ENCODE measurements at places on chromosomes 13 and 19.

DNA sequence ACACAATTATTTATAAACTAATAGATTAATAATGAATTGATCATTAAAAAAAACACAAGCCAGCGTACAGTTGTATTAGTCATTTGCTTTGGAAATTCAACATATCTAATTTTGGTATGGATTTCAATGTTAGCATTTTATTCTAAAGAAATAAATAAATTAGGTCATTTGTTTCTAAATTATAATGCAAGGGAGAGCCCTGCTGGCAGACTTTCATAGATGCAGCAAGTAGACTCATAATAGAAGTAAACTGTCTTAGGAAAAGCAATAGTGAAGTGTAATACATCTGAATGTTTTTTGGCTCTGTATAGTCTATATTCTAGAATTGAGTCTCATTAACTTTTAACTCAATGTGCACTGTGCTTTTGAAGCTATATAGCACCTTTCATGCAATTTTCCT lies 982.4 kb upstream of the MIR17HG start:
- no peak for DNase-seq

- no peak for DNase-seq
Measured at GRCh38 chr13:78430166-78430791, 173.1 kb downstream of the POU4F1 start.

DNA sequence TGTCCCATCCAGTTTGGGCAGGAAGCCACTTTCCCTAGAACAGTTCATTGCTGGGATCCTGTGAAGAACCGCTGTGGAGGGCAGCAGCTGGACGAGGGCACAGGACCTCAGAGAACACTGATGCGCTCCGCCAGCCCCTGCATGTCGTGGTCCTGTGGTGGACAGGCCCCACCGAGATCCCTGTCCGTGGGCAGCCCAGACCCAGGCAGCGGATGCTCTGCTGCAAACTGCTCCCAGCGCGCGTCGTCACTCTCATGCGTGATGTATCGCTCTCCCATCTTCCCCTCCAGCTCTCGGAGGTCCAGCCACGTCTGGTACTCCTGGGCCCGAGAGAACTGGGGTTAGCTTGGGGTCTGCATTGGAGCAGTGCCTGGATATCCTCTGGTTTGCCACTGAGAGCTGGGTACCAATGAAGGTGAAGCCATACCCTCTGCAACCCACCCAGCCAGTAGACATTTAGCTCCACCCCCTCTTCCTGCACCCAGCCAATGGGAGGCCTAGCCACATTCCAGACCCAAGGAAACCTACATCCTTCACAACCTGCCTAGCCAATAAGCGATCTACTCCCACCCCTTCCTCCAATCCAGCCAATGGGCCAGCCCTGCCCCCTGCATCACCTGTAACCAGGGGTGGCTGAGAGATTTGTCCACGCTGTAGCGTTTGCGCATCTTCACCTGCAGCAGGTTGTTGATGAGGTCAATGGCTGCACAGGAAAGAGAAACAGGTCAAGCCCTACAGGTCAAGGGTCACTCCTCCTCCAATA lies 13.6 kb upstream of the DACT3 start:
- no peak for DNase-seq

GRCh38 chr13:23790577-23791170 lies 98.5 kb downstream of the MIPEP start:
- no peak for DNase-seq

DNA sequence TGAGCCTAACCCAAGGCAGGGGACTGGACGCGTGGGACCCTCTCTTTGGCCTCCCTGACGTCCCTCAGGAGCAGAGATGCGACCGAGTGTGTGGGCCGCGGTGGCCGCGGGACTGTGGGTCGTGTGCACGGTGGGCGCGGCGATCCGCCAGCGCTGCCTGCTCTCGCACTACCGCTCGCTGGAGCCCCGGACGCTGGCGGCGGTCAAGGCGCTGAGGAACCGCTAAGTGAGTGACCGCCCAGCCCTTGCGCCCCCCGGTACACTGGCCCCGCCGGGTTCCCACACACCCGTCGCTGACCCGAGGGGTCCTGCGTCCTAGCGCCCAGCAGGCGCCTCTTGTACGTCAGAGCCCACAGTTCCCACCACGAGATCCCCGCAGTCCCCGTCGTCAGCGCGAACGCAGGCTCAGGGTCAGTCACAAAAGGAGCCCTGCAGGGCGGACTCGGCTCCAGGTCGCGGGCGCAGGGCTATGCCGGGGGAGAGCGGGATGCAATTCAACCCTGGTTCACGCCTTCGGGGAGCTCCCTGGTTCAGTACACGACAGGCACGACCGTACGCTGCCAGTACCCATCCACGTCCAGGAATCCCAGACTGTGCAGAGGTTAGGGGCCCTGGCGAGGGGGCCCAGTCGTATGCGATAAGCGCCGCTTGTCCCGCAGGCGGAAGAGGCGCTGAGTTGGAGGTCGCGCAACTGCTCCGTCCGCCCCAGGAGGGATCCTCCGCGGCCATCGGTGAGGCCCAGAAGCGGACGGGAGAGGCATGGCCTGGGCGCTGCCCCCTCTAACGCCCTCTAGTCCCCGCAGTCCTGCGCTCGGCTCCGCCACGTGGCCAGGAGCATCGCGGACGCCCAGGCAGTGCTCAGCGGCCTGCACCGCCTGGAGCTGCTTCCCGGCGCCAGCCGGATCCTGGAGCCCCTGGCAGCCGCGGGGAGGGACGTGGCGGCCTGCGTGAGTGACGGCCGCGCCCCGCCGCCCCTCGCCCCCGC lies 3.6 kb upstream of the IFNL2 start:
- DNase-seq = no peak

DNA sequence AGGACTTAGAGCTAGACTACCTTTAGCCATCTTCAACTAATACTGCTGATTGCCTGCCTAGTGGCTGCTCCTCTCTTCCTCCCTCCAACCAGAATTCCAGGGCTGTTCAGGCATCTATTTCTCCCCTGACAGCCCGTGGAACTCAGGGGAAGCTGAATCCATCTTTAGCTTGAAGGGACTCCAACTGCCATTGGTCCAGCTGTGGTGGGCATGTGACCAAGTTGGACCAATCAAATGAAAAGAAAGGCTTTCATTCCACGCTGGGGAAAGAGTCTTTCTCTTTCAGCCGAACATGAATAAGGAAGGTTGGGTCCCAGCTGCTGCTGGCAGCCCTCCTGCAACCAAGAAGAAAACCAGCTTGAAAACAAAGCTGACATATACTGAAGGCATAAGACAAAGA lies 168.5 kb upstream of the OBI1 start:
- DNase-seq = no peak

- DNase-seq = no peak
Measured at GRCh38 chr13:113322043-113322461, 25.0 kb downstream of the LAMP1 start.

- no peak for DNase-seq
Measured at GRCh38 chr19:16076958-16077611, 790 bp downstream of the TPM4 start.

DNA sequence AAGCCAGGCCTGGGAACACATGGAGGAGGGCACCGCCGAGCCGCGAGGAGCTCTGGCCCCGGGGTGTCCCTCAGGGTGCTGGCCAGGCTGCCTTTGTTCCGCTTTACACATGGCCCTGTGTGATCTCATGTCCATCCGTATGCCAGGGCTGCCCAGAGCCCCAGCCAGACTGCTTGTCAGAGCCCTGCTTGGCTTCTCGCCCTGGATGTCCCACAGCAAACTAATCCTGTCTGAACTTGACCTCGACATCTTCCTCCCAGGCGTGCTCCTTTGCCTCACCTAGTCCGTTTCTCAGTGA lies 14.3 kb downstream of the BCKDHA start:
- no peak for DNase-seq

DNA sequence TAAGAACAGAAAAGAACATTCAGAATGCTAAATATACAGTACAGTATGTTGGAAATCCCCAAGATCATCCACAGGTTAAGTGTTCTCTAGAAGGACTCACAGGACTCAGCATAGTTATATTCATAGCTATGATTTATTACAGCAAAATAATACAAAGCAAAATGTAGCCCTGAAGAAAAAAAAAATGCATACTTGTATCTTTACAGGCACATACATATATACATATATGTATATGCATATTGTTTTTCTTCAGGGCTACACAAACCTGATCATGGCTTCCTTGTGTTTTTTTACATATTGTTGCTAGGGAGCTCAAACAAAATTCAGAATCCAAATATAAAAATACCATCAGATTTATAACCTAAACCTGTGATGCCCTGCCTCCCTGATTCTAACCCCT lies 78.5 kb downstream of the TUBA3C start:
- DNase-seq = no peak

- no peak for DNase-seq
Measured at GRCh38 chr13:77267362-77267761, 59.5 kb downstream of the MYCBP2 start.

- DNase-seq = no peak
Measured at GRCh38 chr13:75469047-75469446, 12.9 kb downstream of the TBC1D4 start.

DNA sequence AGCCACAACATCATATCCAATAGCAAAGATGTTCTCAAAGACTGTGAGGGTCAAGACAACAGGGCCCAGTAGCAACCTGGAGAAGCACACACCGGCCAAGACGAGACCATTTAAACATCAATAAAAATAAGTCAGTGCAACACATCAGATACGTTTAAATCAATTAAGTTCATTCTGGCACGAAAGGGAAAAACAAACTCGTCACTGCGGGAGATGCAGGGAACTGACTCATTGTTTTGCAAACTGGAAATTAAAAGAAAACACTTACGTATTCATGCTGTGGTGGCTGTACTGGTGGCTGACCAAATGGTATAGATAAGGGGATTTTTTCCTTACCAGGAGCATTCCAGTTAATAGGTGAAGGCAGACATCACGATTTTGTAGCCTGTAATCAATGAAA lies 26.3 kb upstream of the SLC15A1 start:
- DNase-seq = no peak

DNA sequence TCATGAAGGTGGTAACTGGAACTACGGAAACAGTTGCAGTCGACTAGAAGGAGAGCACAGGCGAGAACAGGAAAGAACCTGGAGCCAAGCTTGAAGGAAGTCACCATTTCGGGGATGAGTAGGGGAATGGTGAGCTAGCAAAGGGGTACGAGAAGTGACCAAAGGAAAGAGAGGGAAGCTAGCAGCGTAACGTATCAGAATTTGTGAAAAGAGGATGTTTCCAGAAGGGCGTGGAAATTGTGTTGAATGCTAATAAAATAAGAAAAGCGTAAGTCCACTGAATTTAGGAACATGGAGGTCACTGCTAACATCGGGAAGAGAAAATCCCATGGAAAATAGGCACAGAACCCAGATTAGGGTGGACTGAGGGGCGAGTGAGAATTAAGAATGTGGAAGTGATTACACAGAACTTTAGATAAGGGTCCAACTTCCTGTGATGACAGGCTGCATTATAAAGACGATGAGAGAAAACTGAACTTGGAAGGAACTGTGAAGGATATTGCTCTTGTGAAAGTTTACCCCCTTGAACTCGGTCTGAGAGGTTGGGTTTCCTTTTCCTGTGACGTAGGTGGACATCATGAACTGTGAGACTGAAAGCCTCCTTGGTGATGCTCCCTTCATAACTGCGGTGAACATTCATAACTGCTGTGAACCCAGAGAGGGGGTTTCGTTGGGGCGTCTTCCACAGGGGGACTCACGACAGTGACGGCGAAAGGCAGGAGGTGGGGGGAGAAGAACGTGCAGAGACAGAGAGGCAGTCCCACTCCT lies 2.0 kb upstream of the FFAR2 start:
- no peak for DNase-seq

DNA sequence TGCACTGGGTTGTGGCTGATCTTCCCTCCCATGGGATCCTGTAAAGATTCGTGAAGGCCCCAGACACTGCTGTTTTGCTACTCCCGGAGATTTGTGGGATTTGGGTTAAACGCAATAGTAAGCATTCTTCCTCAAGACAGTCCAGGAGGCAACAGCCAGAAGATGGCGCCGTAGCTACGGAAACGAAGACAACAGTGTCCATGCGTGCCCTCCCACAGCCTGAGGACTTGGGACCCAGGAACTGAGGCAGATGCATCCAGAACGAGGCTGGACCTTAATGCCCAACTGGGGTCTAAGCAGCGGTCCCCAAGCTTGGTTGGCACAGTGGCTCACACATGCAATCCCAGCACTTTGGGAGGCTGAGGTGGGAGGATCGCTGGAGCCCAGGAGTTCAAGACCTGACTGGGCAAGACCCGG lies 57.6 kb upstream of the ZNF507 start:
- peak; percentile 51 for DNase-seq

- no peak for DNase-seq
Measured at GRCh38 chr19:32232449-32232848, 113.0 kb upstream of the ZNF507 start.

DNA sequence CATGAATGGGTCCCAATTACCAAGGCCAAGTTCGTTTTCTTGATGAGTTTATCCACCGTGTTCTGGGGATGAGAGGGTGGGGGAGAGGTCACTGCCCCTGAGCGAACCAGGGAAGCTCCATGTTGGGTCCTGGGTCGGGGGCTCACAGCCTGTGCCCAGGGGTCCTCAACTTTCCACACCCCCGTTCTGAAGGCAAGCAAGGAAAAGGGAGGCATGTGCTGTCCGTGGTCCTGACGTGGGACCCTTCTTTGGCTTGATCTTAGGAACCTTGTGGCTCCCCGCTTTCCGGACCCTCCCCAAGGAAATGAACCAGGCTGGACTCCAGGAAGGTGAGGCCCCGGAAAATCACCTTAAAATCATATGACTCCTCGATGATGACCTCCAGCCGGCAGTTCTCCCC lies 18.2 kb upstream of the MEIS3 start:
- DNase-seq = no peak

GRCh38 chr13:49132479-49133002 lies 87.6 kb upstream of the MLNR start:
- no peak for DNase-seq

- no peak for DNase-seq
Measured at GRCh38 chr13:98478189-98479129, 98.4 kb downstream of the STK24 start.

- no peak for DNase-seq
Measured at GRCh38 chr13:52599848-52600603, 42.2 kb upstream of the HNRNPA1L2 start.

DNA sequence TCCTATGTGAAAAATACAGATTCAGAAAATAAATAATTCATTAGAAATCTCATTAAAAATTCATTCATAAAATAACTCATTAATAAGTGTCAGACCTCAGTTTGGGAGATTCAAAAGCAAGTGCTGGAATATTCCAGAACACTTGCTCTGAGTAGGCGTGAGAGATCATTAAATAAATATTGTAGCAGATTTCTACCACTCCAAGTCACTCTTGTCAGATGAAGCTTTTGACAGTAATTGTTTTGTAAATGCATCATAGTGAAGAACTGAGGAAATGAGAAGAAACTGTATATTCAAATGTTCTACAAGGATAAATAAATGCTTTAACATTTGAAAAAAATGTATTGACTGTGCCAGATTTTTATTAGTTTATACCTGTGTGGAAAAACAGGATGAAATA lies 1228.1 kb downstream of the SLITRK1 start:
- DNase-seq = no peak

- DNase-seq = no peak
Measured at GRCh38 chr13:30094015-30094414, 213.3 kb downstream of the KATNAL1 start.

- no peak for DNase-seq
Measured at GRCh38 chr13:110615005-110615321, 382 bp upstream of the NAXD start.
